ENCODE measurements at places on chromosomes 2 and 18. TPM values are rescaled to one million over a fixed set of nuclear protein-coding genes. Genes with fewer than 3 reads are reported as not detected.

The SLC25A12 gene
- 22.2 TPM for polyA plus RNA-seq

The TEX44 gene
- not detected for polyA plus RNA-seq

The GPR45 gene
- not detected for polyA plus RNA-seq

The TLX2 gene
- polyA plus RNA-seq: 3.2 TPM

The OSR1 gene
- polyA plus RNA-seq: 7.9 TPM
